ENCODE measurements at places on chromosomes 5 and 9.
A peak's percentile ranks its signal among the peaks of the same experiment; 100 is the strongest.

DNA sequence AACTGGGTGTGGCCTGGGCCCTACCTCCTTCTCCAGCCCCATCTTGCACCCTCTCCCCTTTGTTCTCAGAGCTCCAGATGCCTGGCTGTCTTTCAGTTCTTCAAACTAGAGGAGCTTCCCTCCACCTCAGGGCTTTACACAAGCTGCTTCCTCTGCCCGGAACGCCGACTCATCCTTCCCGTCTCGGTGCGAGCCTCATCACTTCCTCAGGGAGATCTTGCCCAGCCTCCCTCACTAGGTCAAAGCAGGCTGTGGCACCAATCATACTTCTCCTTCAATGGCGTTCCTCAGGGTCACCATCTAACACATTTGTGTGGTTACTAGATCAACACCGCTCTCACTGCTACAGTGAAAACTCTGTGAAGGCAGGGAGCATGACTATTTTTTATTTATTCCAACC, 56.2 kb upstream of the ZSWIM6 start:
- DNase-seq: peak; percentile 67

GRCh38 chr9:135030566-135031226, 56.8 kb upstream of the OLFM1 start:
- no peak for DNase-seq

GRCh38 chr5:14737291-14737690, 72.8 kb downstream of the OTULIN start:
- DNase-seq: no peak

DNA sequence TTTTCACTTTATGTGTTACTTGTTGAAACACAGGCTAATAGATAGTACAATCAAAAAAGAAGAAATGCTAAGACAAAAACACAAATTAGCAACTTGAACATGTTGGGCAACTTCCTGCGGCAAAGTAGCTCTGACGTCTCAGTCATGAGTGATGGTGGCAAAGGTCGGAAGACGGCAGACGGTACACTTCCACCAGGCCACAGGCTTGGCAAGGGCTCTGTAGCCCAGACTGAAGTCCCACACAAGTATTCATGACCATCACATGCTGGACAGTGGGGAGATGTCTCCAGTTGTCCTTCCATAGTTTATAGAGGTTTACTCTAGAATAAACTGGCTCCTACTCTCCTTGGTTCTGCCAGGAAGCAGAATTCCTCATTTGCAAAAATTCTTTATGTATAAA, 831.3 kb downstream of the MTRR start:
- DNase-seq: no peak

DNA sequence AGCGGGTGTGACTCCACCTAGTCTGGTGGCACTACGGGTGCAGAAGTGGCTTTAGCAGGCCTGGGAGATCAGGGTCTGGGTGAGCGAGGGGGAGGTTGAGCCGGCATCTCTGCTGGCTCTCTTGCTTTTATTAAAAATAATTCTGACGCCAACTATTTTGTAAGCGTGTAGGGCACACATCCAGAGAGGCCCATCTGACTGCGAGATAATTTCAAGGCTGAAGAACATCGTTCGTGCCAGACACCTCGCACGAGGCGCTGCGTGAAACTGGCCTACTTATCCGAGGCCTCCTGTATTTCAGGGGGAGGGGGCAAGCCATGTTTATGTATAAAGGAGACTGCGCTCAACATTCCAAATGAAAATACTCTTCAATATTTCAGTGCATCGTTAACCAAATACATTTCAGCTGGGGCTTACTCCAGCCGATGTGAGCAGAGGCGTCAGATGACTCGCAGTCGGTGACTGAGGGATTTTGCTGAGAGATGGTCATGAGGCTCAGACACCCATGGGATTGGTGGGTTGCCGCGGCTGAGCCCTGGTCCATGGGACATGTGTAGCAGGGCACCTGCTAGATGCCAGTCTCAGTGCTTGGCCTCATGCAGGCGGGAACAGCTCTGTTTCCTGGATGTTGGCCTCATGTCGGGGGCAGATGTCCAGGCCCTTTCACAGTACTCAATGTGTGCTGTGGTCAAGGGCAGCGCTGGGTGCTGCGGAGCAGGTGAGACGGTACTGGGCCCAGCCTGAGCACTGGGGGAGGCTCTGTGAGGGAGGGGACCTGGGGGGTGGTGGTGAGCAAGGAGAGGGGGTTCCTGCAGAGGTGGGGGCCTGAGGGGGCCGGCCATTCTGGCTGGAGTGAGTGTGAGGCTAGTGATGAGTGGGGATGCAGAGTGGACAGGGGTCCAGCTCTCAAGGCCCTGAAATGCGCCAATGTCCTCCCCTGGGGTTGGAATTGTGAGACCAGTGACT, 201.5 kb downstream of the DAB2IP start:
- DNase-seq: no peak

DNA sequence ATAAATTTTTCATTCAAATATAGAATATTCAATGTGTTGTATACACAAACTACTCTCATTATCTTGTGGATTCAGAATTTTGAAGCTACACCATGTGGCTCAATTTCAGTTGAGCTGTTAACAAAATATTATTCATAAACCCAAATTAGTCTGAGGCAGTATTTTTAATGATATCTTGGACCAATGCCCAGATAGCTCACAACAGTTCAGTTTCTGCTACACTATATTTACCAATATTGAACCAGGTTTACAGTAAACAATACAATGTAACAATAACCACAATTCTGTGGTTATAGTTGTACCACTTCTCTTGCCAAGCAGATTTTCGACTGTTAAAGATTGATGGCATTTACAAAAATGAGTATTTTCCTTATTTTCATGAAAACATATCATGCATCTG, 99.9 kb downstream of the SSBP2 start:
- no peak for DNase-seq

DNA sequence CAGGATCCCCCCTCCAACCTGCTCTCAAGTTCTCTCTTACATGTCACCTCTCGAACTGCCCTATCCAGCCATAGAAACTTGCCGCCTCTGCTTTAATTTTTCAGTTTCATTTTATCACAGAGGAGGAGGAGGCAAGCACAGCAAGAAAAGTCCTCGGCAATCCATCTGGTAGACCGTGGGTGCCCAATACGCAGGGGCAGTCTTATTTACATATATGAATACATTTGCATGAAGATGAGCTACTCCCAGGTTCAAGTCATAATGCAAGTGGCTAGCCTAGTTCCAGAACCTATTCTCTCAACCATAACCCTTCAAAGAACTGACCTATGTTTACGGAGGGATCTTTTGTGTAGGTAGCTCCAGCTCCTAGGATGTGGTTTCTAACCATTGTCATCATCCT, 223.2 kb upstream of the PANK3 start:
- DNase-seq: no peak

DNA sequence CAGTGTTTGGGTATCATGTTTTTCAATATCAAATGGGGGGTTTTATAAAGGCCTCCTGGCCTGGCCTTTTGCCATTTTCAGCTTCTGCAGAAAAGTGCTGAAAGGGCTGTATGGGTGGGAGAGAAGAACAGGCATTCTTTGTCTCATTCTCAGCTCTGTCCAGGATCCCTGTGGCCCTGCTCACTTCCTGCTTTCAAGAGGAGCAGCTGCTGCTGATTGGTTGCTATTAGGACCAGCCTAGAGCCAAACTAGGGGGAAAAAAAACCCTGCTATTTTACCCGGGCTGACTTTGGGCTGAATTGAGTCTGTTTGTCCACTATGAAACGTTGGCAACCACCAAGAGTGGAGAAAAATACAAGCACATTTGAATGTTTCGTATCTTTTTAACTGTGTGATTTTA, 117.1 kb downstream of the CMYA5 start:
- peak; percentile 24 for DNase-seq

- DNase-seq: no peak
Observed at GRCh38 chr5:168273056-168273980, 18.1 kb upstream of the WWC1 start.

GRCh38 chr5:1132570-1132969, 20.7 kb upstream of the SLC12A7 start:
- no peak for DNase-seq

DNA sequence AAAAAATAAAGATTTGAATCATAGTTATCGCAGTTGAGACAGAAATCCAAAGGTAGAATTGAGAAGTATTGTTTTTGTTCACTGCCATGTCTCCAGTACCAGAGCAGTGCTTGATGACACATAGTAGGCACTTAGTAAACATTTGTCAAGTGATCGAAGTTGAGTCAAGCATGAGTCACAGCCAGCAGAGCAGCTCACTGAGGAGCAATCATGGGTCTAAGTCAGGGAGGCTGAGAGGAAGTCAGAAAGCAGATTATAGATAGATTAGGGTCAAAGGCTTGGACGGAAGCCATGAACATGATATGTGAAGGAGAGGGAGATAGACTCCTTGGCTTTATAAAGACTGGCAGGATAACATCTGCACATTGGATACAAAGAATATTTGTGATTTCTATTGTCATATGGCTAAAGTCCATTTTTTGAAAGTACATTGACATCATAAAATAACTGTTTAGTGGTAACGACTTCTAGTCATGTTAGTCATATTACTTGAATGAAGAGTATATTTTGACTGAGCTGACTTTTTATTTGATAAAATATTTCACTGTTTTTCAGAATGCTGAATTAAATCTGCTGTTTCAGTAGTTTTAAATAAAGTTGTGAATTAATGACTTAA, 168.5 kb downstream of the RAB3C start:
- DNase-seq: peak; percentile 28

DNA sequence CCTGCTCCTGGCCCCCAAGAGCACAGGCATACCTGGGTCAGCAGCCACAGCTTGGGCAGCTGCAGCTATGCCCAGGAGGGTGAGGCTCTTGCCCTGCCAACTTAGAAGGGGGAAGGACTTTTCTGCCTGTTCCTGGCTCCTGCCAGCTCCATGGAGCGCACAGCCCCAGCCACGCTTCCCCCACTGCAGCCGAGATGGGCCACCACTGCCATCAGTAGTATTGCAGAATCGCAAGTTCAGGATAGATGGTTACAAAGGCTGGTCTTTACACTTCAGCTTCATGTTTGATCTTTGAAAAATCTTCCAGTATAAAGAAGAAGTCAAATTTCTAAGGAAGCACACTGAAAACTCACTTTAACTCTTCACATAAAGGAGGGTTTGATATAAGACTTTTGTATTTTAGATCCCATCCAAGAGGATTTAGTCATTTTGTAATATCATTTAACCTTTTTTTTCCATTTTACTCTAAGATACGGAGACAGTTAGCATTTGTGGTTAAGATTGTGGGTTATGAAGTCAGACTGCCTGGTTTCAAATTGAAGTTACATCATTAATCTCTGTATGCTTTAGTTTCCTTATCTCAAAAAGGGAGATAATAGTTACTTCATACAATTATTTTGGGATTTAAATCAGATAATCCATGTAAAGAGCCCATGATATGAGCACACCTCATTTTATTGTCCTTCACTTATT, 81.8 kb downstream of the NLN start:
- no peak for DNase-seq

- DNase-seq: peak; percentile 12
Observed at GRCh38 chr9:116435706-116436105, 251.4 kb upstream of the TRIM32 start.

DNA sequence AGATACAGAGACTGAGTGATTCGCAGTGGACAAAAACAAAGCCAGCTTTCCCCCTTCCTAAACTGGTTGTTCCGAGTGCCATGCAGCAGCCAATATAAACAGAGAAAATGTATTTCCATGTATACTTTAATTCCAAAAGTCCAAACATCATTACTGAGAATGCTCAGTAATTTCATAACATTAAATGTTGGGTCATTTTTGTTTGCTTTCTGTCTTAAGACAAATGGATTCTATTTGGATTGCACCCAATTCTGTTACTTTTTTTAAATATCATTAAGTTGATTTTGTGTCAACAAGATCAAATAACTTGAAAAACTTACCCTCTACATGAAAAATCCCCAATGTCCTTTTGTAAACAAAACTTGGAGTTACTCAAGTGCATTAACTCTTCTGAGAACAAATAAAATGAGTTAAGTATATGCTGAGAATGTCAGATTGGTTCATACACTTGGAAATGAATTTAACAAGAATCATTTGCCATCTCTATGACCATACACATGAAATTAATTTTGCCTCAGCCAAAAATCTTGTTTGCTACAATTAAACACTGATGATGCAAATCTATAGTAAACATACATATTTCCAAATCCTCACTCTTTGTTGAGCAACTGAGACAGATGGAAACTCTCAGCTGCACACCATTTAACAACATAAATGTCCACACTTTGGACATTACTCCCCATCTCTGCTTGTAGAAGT, 19.4 kb downstream of the LURAP1L start:
- DNase-seq: no peak

DNA sequence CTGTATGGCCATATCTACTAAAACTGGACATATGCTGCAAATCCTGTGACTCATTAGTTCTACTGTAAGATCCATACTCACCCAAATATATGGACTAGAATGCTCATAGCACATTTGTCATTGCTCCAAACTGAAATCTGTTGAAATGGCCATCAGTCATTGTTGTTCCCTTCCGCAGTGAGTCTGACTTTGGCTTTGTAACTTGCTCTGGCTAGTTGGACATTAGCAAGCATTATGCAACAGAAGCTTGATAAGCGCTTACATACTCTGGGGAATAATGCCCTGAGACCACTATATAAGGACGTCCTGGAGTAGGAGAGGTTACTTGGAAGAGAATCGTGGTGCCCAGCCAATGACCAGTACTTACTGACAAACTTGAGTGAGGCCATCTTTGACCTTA, 9.0 kb downstream of the KIAA1958 start:
- no peak for DNase-seq

- DNase-seq: peak; percentile 66
Observed at GRCh38 chr9:27108981-27109541, at the start of gene TEK. TEK (plus strand) TSS chr9:27109225; CDS start chr9:27109591, 366 bp downstream.

DNA sequence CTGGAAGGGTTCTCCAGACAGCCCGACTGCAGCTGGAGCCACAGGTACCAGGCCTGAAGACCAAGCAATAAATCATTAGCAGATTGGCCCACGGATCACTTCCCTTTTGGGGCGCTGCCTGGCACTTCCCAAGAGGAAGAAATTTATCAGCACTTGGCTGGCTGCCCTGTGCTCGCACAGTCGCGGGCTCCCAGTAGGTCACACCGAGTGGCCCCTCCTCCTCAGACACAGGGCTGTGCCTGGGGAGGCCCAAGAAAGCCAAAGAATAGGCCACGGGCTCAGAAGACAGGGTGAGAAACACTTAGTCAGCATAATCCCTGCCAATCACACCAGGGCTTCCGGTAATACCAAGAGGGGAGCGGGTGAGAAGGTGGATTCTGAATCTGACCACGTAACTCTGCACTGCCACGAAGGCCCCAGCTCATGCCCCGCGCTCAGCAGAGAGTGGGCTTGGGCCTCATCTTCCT, 115.7 kb upstream of the MSX2 start:
- DNase-seq: no peak

- peak; percentile 24 for DNase-seq
Observed at GRCh38 chr5:127957701-127958239, 125.8 kb upstream of the SLC12A2 start.

DNA sequence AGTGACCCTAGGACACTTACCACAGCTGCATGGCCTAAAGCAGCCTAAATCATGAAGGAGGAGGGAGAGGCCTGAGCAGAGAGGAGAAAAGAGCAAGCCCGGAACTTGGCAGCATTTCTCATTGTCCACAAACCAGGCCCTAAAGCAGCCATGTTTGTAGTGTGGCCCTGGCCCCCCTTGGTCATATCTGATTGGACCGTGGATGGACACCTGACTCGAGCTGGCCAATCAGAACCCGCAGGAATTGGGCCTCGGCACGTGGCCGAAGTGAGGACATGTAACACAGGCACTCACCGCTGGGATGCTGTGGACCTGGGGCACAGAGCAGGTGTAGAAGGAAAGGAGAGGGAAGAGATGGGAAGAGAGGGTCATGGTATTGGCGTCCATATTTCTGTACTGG, 56.9 kb downstream of the ASS1 start:
- no peak for DNase-seq

GRCh38 chr9:131995382-131995781, 84.3 kb downstream of the MED27 start:
- DNase-seq: peak; percentile 50

Data from fibroblast of skin of back (primary cell).